CD4-positive, alpha-beta T cell treated with Interleukin-6 at 100 ng/mL for 8 hours (primary cell): ENCODE measurements at places on chromosomes 1 and 21.

DNA sequence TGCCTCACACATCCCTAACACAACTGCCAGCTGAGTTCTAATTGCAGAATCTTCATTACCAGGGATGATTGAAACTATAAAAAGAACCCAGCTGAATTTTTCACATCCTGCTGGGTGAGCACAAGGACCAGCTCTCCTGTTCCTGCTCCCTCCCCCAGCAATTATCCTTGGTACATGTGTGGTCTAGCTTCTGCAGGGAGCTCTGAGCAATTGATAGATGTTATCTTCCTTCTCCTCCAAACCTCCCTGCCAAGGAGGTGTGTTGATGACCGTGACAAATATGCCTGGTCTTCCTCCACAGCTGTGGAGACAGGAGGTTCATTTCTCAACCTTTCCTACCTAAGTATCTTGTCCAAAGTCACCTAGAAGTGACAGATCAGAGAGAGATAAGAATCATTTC, 65.3 kb upstream of the MAN1A2 start:
- no peak for DNase-seq

DNA sequence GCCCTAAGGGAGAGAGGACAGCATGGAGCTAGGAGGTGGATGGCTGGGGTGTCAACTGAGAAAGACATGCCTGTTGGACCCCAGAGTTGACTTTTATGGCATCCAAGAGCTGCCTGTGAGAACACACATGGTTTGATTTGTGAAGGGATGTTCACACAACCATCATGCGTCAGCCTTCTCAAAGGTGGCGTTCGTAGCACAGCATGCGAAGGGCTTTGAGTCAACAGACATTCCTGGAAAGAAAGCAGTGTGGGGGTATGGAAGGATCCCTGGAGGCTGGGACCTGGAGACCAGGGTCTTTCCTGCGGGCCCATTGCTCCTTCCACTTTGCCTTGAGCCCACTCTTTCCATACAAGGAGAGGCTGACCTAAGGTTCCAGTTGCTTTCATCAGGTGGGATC, 6.4 kb upstream of the WNT3A start:
- no peak for DNase-seq

- DNase-seq: no peak
Observed at GRCh38 chr1:112544011-112544688, 35.4 kb downstream of the WNT2B start.

DNA sequence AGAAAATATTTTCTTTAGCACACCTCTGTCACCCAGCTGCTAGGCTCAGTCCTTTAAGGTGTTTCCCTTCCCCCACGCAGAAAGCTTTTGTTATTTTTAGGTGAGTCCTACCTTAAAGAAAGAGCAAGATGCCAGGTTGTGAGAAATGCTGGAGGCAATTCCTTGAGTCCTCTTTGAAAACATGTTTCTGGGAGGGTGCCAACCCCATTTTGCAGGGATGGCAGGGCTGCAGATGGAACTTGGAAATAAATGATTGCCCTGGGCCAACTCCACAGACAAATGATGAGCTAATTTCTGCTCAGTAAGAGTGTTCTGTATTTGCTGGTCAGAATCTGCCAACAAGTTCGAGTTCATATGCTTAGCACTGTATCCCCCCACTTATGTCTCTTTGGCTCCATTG, 119.2 kb upstream of the RAB3GAP2 start:
- no peak for DNase-seq

DNA sequence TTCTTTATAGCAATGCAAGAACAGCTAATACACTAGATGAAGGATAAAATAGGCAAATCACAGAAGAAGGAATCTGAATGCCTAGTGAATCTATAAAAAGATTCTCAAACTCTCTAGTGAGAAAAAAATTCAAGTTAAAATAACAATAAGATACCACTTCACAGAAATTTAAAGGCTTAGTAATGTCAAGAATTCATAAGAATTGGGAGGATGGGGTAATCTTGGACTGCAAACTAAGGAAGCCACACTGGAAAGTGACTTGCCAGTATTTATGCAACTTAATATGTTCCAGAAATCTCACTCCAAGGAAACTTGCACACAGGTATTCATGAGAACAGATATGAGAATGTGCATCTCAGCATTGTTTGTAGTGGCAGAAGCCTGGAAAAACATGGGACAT, 38.9 kb upstream of the PRRC2C start:
- DNase-seq: no peak

GRCh38 chr1:9960011-9960410, 16.7 kb downstream of the NMNAT1 start:
- DNase-seq: no peak

DNA sequence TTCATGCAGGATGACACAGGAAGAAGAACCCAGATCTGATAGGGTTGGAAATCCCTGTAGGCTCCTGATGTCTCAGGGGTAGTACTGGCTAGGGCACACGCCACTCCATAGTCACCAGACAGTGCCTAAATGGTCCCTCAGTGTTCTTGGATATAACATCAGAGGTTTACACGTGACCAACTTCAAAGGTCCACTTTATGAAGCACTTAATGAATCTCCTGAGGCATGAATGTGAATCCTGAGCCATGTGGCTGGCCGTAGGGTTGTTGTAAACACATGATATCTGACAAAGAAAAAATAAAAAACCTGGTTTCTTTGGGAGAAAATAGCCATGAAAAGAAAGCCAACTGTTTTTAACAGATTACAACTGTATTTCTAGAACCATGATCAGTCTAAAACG, 27.5 kb downstream of the SLC6A17 start:
- DNase-seq: no peak

GRCh38 chr1:11046625-11047365, at the start of gene MASP2:
Gene MASP2, minus strand, starts transcription at chr1:11047239. Its CDS starts 32 bp downstream, at chr1:11047207.
- DNase-seq: no peak

DNA sequence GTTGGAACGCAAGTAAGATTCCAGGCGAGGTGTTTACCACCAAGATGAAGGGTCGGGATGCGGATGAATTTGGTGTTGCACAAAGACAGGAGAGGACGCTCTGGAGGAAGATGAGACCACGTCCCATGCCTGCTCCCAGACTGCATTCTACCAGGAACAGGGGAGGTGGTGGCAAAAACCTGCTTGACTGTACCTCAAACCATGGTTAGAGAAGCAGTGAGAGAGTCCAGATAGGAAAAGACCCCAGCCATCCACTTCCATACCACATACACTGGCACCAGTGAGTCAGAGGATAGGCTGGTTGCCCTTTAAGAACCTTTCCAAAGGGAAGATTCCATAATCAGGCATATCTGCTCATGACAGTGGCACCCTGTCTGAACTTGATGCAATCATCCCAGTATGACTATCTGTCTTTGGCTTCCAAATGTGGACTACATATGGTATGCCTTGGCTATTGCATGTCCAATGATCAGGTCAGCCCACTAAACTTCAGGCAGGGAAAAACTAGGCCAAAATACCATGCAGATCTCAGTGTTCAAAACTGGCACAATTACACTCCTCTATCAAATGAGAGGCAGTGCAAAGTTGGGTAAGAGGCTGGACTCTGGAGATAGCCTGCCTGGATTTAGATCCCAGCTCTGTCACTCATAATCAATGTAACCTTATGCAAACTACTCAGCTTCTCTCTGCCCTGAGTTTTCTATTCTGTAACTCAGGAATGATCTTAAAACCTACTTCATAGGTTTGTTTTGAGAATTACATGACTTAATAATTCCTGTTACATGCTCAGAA, 20.6 kb downstream of the NPR1 start:
- DNase-seq: no peak

GRCh38 chr1:220160027-220160426, 66.1 kb downstream of the IARS2 start:
- no peak for DNase-seq

- DNase-seq: no peak
Observed at GRCh38 chr1:7988576-7988975, 27.1 kb downstream of the PARK7 start.

- DNase-seq: no peak
Observed at GRCh38 chr21:46392921-46393320, 65.8 kb upstream of the DIP2A start.

DNA sequence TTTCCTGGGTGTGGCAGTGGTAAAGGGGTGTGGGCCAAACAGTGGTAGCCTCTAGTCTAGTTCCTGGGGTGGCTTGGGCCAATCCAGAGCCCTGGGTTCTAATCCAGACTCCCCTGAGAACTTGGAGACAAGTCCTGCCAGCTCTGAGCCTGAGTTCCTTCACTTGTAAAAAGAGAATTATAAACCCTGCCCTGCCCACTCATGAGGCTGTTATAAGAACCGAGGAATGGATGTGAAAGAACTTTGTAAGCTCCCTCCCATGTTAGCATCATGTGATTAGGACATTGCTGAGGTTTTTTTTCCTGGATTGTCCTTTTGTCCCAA, 131.0 kb downstream of the RRAGC start:
- DNase-seq: no peak

DNA sequence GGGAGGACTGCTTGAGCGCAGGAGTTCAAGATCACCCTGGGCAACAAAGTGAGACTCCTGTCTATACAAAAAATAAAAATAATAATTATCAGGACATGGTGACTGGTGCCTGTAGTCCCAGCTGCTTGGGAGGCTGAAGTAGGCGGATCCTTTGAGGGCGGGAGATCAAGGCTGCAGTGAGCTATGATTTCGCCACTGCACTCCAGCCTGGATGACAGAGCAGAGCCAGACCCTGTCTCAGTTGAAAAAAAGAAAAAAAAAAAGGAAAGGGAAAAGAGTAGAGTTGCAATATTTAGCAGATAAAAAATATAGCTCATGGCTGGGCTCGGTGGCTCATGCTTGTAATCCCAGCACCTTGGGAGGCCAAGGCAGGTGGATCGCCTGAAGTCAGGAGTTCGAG, 3.3 kb upstream of the S1PR1 start:
- DNase-seq: no peak

DNA sequence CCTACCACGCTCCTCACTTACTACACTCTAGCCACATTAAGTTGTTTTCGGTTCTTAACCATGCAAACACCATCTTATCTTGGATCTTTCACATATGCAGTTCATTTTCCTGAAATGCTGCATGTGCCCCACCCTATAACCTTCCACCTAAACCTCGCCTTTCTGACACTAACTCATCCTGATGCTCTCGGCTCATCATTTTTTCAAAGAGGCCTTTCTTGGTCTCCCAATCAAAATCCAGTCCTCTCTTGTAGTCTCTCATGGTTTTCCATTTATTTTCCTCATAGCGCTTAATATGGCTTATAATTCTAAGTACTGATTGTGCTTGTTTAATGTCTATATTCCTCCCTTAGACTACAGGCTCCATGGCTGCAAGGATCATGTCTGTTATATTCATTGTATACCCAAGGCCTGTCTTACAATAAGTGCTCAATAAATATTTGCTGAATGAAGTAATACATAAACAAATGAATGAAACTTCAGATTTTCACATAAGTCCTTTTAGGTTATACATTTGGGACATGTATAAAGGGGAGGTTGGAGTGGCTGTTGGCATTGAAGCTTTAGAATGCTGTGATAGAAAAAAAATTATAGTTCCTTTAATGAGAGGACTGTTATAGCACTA, 79.2 kb upstream of the CDC42BPA start:
- DNase-seq: no peak

DNA sequence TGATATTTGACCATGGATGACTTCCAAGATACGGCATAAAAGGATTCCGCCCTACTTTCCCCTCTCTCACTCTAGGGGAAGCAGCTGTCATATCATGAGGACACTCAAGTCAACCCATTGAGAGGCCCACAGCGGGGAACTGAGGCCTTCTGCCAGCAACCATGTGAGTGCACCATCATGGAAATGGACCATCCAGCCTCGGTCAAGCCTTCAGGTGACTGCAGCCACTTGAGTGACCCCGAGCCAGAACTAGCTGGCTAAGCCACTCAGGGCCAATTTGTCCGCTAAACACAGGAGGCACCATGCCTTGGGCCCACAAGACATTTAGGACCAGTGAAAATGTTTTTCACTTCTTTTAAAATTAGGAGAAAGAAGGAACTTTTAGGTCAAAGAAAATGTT, 11.1 kb upstream of the GJB5 start:
- no peak for DNase-seq

DNA sequence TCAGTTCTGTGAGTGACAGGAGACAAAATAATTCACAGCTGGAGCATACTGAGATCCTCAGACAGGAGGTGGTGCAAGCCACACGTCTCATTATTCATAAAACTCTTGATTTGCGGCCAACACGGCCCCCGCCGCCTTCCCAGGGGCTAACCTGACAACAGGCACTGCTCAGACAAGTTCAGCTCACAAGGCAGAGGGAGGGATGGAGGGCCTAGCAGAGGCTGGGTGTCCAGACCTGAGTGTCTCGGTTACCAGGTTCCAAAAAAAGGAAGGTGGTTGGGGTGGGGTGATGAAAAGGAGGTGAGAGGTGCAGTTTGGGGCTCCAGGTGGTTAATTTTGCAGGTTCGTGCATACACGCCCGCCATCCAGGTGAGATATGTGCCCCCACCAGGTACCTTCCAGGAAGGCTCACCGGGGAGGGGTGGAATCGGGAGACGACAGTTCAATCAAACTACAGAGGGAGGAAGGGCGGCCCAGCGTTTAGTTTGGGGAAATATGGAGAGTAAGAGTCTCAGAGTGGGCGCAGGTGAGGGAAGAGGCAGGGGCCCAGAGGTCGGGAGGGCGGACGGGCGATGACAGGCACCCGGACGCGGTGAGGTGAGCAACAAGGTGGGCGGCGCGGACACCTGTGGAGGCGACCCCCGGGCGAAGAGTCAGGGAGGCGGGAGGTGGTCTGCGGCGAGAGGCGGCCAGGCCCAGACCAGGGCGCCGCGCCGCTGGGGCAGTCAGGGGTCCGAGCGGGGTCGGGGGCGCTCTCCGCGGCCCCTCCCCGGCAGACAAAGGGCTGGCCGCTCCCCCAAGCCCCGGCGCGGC, 629 bp downstream of the CTNNBIP1 start:
- DNase-seq: peak; percentile 5

DNA sequence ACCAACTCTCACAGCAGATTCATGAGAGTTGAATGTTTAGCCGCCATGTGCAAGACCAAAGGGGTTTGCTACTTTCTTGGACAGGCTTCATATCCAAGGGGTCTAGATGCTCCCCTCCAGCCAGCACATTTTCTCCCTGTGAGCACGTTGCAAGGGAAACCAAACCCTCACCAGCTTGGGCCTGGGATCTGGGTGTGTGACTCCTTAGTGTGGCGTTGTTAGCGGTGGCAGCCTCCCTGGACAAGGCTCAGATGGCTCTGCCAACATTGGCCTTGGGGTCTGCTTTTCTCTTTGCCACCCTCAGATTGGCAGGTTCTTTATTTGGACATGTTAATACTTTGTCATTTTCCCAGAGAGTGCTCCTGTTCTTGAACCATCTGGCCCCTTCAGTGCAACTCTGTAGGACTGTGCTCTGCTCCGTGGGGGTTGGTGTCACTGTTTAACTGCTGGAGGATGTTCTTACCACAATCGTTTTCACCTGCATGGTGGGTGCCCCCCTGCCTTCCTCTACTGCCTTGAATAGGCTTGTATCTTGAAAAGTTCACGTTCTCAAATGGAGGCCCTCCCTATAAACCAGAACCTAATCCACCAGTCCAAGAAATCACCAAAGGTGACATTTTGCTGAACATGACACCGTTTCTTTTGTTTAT, 13.4 kb downstream of the ABCG1 start:
- peak; percentile 30 for DNase-seq

DNA sequence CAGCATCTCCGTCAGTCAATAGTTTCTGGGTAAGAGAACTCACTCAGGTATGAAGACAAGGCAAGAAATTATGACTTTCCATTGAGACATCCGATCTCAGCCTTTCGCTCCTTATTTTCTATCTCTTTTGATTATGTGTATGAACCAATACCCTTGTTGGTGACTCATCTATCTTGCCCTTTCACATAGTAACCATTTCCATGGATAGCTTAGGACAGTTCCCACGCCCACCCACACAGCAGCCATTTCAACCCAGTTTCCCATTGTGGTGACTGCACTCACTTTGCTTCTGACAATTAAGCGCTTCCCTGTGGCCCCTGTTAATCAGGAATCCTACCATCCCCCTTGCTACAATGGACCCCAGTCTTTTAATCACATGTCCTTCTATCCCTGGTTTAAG, 210.6 kb upstream of the ADGRL2 start:
- no peak for DNase-seq
